ENCODE measurements at places on chromosomes 4 and X. TPM values are rescaled to one million over a fixed set of nuclear protein-coding genes. Genes with fewer than 3 reads are reported as not detected.

DNA sequence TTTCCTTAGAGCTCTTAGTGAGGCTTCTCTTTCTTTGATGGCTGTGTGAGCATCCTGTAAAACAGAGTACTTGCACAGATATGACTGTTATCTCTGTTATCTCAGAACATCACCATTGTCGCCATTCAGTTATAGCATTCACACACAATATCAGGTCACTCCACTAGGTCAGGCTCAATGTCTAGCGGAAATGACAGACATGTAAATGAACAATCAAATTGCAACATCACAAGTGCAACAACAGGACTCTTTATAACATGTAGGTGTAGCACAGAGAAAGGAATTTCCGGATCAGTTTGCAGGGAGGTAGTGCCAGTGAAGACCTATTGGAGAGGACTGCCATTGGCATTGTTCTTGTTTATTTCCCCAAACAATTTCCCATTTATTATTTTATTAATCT lies 43.2 kb upstream of the IGSF1 start:
- no peak overlapping the region for H3K4me3 ChIP-seq
- no peak overlapping the region for H3K27ac ChIP-seq
- H3K36me3 ChIP-seq = no peaks in the 10 kb centered on the region

- no peak for DNase-seq
- H3K36me3 ChIP-seq = no peaks in the 10 kb centered on the region
- H3K27me3 ChIP-seq = no peaks in the 10 kb centered on the region
- H3K27ac ChIP-seq = no peak overlapping the region
- no peak overlapping the region for H3K4me3 ChIP-seq
These were observed 31.1 kb upstream of the RXFP1 start for GRCh38 chr4:158490629-158491028.

GRCh38 chrX:71910643-71910985 lies at the start of gene NHSL2:
TSS of gene NHSL2 (plus strand) at chrX:71910845.
- no peaks in the 10 kb centered on the region for H3K36me3 ChIP-seq
- H3K4me1 ChIP-seq = peaks cover 14% of the 10 kb centered on the region
- DNase-seq = no peak
- peak within 1 kb of the TSS; percentile 38 for H3K27ac ChIP-seq

GRCh38 chr4:24248674-24249630 lies 335.4 kb downstream of the DHX15 start:
- H3K27me3 ChIP-seq = no peaks in the 10 kb centered on the region
- no peak overlapping the region for H3K4me3 ChIP-seq
- H3K36me3 ChIP-seq = no peaks in the 10 kb centered on the region
- H3K27ac ChIP-seq = no peak overlapping the region
- DNase-seq = no peak

GRCh38 chr4:39614487-39615162 lies 24.0 kb downstream of the SMIM14 start:
- DNase-seq = no peak
- H3K4me1 ChIP-seq = peaks cover 9% of the 10 kb centered on the region
- H3K4me3 ChIP-seq = no peak overlapping the region
- H3K27me3 ChIP-seq = no peaks in the 10 kb centered on the region
- no peak overlapping the region for H3K27ac ChIP-seq

DNA sequence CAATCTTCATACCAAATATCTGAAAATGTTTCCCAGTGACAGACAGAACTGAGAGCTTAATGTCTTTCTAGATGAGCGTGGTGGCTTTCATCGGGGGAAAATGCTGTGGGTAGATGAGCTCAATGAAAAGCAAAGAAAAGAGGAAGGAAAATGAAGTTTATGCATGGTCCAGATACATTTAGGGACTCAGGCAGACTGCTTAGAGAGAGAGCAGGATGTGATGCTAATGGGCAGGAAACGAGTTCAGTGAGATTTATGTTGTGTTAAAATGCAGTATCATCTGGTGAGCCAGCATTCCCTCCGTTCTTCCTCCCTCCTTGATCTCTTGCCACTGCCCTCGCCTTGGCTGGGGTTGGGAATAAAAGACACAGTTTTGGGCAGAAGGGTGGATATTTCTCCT lies 229.2 kb downstream of the GBA3 start:
- no peaks in the 10 kb centered on the region for H3K36me3 ChIP-seq
- no peak for DNase-seq
- no peaks in the 10 kb centered on the region for H3K27me3 ChIP-seq
- no peaks in the 10 kb centered on the region for H3K4me1 ChIP-seq
- no peak overlapping the region for H3K4me3 ChIP-seq
- H3K27ac ChIP-seq = no peak overlapping the region

The APOO gene
- 11.4 TPM for total RNA-seq

GRCh38 chr4:36492590-36492989 lies 211.2 kb downstream of the DTHD1 start:
- no peaks in the 10 kb centered on the region for H3K27me3 ChIP-seq
- H3K36me3 ChIP-seq = no peaks in the 10 kb centered on the region
- no peak for DNase-seq
- no peak overlapping the region for H3K4me3 ChIP-seq
- H3K27ac ChIP-seq = no peak overlapping the region

The CTAG2 gene
- total RNA-seq = not detected

GRCh38 chr4:6047130-6047673 lies 29.0 kb upstream of the C4orf50 start:
- H3K27me3 ChIP-seq = peaks cover 57% of the 10 kb centered on the region
- H3K27ac ChIP-seq = no peak overlapping the region
- H3K4me1 ChIP-seq = no peaks in the 10 kb centered on the region
- DNase-seq = no peak
- no peak overlapping the region for H3K4me3 ChIP-seq

DNA sequence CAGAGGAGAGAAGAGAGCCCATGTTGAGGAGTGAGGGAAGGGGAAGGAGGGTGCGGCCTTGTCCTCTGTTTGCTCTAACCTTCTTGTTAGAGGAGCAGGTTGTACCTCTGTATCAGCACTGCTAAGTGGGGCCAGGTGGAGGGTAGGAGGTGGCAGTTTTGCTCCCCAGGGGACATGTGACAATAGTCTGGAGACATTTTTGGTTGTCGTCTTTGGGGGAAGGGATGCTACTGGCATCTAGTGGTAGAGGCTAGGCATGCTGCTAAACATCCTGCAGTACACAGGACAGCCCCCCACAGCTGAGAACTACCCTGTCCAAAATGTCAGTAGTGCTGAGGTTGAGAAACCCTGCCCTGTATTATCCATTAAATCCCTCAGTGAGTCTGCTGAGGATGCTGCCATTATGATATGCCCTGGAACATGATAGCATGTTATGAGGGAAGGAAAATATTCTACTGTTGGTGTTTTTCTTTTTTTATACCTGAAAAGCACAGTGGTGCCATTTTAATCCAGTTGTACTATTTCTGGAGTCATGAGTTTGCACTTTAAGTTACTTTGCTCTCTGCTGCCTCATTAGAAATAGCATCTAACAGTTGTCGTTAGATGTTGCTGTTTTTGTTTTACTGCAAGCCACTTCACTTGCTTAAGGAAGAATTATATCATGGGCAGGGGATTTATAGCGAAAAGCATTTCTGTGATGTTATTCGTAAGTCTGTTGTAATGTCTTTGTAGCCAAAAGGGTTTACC lies 90.6 kb downstream of the LRP2BP start:
- H3K27me3 ChIP-seq = no peaks in the 10 kb centered on the region
- H3K27ac ChIP-seq = no peak overlapping the region
- DNase-seq = no peak
- peaks cover 3% of the 10 kb centered on the region for H3K36me3 ChIP-seq

- H3K4me1 ChIP-seq = no peaks in the 10 kb centered on the region
- no peak overlapping the region for H3K27ac ChIP-seq
- H3K4me3 ChIP-seq = no peak overlapping the region
- no peak for DNase-seq
- H3K27me3 ChIP-seq = no peaks in the 10 kb centered on the region
These were observed 111.6 kb downstream of the BTC start for GRCh38 chr4:74682567-74683359.

The CYLC1 gene
- total RNA-seq = not detected

The ADH5 gene
- total RNA-seq = 48.4 TPM

The GLRB gene
- 0.87 TPM for total RNA-seq

- H3K36me3 ChIP-seq = no peaks in the 10 kb centered on the region
- H3K4me1 ChIP-seq = peaks cover 23% of the 10 kb centered on the region
- H3K4me3 ChIP-seq = peak within 1 kb of the TSS; percentile 38
- H3K27ac ChIP-seq = peak within 1 kb of the TSS; percentile 83
- H3K27me3 ChIP-seq = no peaks in the 10 kb centered on the region
These were observed at the start of gene HOPX for GRCh38 chr4:56681158-56681852. TSS of gene HOPX (minus strand) at chr4:56681296. CDS start at chr4:56657816, 23,480 bp downstream.

The OPRPN gene
- not detected for total RNA-seq

The RNF175 gene
- not detected for total RNA-seq

GRCh38 chr4:41436419-41436818 lies 101.5 kb upstream of the LIMCH1 start:
- no peak overlapping the region for H3K27ac ChIP-seq
- DNase-seq = no peak
- H3K4me1 ChIP-seq = peaks cover 25% of the 10 kb centered on the region
- H3K27me3 ChIP-seq = no peaks in the 10 kb centered on the region

GRCh38 chrX:131081772-131082740 lies 23.9 kb downstream of the ARHGAP36 start:
- H3K4me3 ChIP-seq = no peak overlapping the region
- H3K36me3 ChIP-seq = no peaks in the 10 kb centered on the region
- no peak for DNase-seq
- H3K27me3 ChIP-seq = peaks cover 29% of the 10 kb centered on the region

The CLTRN gene
- total RNA-seq = 0.48 TPM

The SLC30A9 gene
- 56.0 TPM for total RNA-seq

DNA sequence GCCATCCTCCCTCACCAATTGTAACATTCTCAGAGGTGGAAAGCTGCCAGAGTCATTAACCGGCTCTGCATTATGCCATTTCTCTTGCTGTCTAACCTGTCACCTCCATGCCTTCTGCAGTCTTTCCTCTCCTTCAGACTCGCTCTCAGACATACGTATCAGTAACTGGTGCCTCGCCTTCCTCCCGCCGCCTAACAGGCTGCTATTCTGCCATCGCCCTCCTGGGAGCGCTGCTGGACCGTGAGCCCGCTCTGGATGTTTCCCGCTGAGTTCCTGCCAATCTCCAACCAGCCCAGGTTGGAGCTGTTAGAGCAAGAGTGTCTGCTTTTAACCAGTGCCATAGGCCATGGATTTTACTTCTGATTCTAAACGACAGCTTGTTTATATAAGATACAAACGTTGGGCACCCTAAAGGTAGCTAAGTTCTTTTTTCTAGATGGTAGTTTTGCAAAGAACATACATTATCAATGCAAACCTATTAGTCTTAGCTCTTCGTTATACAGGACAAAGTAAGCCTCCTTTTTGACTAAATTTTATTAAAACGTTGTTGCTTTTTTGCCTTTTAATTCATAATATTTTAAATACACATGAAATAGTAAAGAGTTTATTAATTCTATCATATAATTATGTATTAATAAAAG lies 59.5 kb upstream of the NEIL3 start:
- H3K4me1 ChIP-seq = peaks cover 7% of the 10 kb centered on the region
- no peaks in the 10 kb centered on the region for H3K27me3 ChIP-seq
- no peak overlapping the region for H3K4me3 ChIP-seq
- no peak overlapping the region for H3K27ac ChIP-seq

The TCP11X1 gene
- total RNA-seq = not detected

The TET2 gene
- 69.0 TPM for total RNA-seq

GRCh38 chrX:130110379-130111219 lies at the start of gene ELF4:
TSS of gene ELF4 (minus strand) at chrX:130110497. CDS start at chrX:130081330, 29,167 bp downstream.
- H3K4me3 ChIP-seq = peak within 1 kb of the TSS; percentile 66
- no peaks in the 10 kb centered on the region for H3K27me3 ChIP-seq
- H3K36me3 ChIP-seq = no peaks in the 10 kb centered on the region
- peaks cover 34% of the 10 kb centered on the region for H3K4me1 ChIP-seq
- no peak for DNase-seq

- H3K27ac ChIP-seq = no peak overlapping the region
- no peak overlapping the region for H3K4me3 ChIP-seq
- peaks cover 4% of the 10 kb centered on the region for H3K4me1 ChIP-seq
- no peaks in the 10 kb centered on the region for H3K27me3 ChIP-seq
- DNase-seq = no peak
- no peaks in the 10 kb centered on the region for H3K36me3 ChIP-seq
These were observed 49.5 kb upstream of the MAGEA8 start for GRCh38 chrX:149831473-149831872.

GRCh38 chr4:24867766-24868296 lies 45.0 kb downstream of the CCDC149 start:
- no peaks in the 10 kb centered on the region for H3K4me1 ChIP-seq
- H3K27ac ChIP-seq = no peak overlapping the region
- no peak for DNase-seq
- peaks cover 27% of the 10 kb centered on the region for H3K36me3 ChIP-seq

DNA sequence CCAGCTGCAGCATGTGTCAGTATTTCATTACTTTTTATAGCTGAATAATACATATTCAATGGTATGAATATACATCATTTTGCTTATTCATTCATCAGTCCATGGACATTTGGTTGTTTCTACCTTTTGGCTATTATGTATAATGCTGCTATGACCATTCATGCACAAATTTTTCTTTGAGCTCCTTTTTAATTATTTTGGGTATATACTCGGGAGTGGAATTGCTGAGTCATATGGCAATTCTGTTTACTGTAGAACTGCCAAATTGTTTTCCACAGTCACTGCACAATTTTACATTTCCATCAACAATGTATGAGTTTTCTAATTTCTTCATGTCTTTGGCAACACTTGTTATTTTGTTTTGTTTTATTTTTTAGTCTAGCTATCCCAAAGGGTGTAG lies 405.9 kb upstream of the PITX2 start:
- no peak for DNase-seq
- no peaks in the 10 kb centered on the region for H3K27me3 ChIP-seq
- H3K4me3 ChIP-seq = no peak overlapping the region
- no peak overlapping the region for H3K27ac ChIP-seq

DNA sequence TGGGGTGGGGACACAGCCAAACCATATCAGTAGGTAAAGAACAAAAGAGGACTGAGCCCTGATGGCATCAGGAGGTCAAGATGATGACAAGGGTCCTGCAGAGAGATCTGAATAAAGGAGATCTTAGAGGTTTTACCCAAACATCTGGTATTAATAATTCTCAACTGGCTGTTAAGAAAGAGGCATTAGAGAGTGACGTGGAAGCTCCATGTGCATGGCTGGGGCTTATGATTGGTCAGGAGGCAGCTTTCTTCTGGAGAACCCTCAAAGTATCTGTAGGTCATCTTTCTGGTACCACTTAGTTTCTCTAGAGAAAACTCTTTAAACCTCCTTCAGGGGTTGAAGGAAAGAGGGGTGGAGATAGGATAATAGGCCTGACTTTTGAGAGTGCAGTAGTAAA lies 18.7 kb downstream of the MGST2 start:
- no peaks in the 10 kb centered on the region for H3K27me3 ChIP-seq
- H3K36me3 ChIP-seq = peaks cover 3% of the 10 kb centered on the region
- H3K4me1 ChIP-seq = peaks cover 19% of the 10 kb centered on the region
- no peak overlapping the region for H3K4me3 ChIP-seq
- H3K27ac ChIP-seq = no peak overlapping the region

DNA sequence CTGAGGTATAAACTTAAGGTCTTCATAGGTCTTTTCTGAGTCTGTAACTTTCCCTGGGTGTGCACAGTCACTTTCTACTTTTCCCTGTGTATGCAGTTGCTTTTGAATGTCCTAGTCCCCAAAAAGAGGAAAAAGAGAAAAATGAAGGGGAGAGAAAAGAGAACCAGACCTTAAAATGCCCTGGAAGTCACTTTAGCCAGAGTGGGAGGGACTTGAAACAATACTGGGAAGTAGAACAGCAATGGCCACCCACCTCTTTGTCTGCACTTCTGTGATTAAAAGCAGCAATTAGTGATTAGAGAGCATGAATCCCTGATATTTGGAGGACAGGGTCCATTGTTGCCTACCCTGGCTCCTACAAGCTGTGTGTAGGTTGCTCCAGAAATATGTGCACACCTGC lies 36.1 kb downstream of the ZCCHC13 start:
- no peak for DNase-seq
- H3K4me1 ChIP-seq = no peaks in the 10 kb centered on the region
- no peak overlapping the region for H3K4me3 ChIP-seq
- no peaks in the 10 kb centered on the region for H3K27me3 ChIP-seq
- H3K27ac ChIP-seq = no peak overlapping the region
- H3K36me3 ChIP-seq = no peaks in the 10 kb centered on the region

The BEX2 gene
- total RNA-seq = 16.3 TPM

The COL4A6 gene
- total RNA-seq = 16.5 TPM

All from suprapubic skin (tissue), 4 donors.